ENCODE measurements at places on chromosomes 5 and 9.

DNA sequence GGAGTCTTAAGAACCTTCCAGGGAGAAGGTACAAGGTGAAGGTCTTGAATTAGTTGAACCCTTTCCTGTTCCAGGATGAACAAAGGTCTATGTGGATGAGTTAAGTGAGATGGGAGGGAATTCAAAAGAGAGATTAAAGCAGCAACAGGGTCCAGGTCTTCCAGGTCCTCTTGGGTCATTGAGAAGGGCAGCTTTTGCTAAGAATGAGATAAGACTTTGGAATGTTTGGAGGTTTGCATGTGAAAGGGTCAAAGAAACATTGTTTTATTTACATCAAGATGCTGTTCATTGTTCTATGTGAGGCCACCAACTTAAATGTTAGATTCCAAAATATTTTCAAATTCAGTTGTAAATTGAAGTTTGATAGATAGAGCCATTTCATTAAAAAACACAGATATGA is 463.9 kb downstream of the ANXA1 start:
- DNase-seq = no peak

DNA sequence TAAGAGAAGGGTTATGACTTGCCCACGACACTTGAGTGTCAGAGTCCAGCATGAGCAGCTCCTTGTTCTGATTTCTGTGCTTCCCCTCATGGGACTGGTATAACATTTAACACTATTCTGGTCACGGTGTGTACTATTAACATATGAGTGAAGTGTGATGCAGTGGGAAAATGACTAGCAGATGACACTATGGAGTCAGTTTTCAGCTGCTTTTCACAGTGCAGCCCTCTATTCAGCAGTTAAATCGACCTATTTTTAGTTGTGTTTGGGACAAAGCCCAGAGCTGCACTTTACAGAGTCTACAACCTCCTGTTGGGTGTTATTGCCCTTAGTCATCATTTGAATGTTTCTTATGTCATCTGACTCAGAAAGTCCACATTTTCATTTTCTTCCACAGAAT is 59.1 kb downstream of the CHSY3 start:
- no peak for DNase-seq

GRCh38 chr5:132027027-132027426 is 15.6 kb upstream of the ACSL6 start:
- no peak for DNase-seq

GRCh38 chr5:38602641-38603040 is 46.2 kb upstream of the LIFR start:
- DNase-seq = no peak

- DNase-seq = no peak
Measured at GRCh38 chr5:69043655-69043996, 50.2 kb upstream of the SLC30A5 start.

GRCh38 chr9:105621001-105621400 is 41.3 kb upstream of the TAL2 start:
- DNase-seq = no peak

DNA sequence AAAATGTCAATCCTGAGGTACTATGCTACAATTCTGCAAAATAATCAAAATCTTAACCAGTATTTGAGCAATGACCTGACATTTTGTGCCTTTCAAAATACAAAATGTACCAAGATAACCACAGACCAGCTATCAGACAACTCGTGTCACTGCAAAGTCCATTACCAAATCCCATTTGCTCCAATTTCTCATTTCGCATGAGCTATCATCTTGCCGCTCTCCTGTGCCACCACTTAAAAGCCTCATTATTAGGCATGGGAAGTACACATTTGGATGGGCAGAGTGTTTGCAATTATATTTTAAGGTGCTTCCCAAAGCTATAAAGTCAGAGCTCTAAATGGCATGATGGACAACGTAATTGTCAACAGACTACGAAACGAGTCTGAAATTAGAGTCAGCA is 205.2 kb downstream of the AGTPBP1 start:
- DNase-seq = no peak

DNA sequence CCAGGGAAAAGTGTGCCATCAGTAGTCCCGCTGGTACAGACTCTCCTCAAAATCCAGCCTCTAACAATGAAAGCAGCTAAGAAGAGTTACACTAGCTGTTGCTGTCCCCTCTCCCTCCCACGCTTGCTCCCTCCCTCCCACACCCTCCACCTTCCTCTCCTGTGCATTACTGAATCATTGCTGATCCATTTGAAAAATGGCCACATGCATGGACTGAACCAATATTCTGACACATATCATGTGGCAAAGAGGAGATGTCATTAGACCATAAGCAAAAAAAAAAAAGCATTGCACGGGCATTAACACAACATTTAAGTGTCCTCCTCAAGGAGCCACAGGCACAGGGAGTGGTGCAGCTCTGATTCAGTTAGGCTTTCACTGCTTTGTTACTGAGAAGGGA is 37.9 kb downstream of the LHFPL2 start:
- no peak for DNase-seq

DNA sequence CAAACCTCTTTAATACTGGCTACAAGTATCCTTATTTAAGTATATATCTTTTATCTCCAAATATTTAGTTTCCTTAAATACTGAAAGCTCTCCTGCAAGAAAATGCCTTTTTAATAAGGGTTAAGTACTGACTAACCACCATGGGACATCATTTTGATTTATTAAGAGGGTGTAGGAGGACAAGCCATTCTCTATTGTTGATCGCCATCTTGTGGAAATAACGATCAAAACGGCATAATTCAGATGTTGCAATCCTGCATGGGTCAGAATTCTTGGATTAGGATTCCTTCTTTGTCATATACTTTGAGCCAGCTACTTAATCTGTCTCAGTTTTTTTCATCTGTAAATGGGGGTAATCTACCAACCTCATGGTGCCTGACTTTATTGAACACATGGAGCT is 28.7 kb upstream of the C5orf46 start:
- no peak for DNase-seq

GRCh38 chr5:125575171-125575890 is 828.9 kb upstream of the ZNF608 start:
- DNase-seq = no peak

GRCh38 chr9:109228093-109228642 is 61.1 kb upstream of the FRRS1L start:
- no peak for DNase-seq

- DNase-seq = no peak
Measured at GRCh38 chr5:93161661-93162654, 419.1 kb downstream of the NR2F1-AS1 start.

DNA sequence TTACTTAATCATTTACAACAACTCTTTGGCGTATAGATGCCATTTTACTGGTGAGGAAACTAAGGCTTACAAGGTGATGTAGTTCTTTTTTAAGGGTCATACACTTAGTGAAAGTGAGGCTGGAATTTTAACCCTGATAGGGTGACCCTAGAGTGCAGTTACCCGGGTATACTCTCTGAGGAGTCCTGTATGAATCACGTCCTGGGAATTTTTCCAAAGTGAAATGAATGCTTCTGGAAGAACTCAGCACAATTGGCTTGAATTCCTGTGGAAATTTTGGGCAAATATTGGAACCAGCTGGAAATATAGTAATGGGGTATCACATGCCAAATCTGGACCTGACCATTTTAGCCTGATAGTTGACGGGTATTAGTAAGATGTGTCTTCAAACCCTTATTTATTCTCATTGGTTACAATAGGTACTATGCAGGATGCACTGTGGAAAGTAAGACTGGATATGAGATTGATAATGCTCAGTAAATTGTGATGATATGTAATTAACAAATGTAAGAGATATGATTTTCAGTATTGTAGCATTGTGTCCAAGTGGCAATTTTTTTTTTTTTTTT is 14.8 kb downstream of the SUB1 start:
- DNase-seq = no peak

- DNase-seq = no peak
Measured at GRCh38 chr5:7894860-7895259, 25.9 kb downstream of the MTRR start.

GRCh38 chr9:92760070-92760469 is 4.6 kb downstream of the BICD2 start:
- no peak for DNase-seq

- no peak for DNase-seq
Measured at GRCh38 chr5:1526681-1527131, 2.9 kb upstream of the LPCAT1 start.

DNA sequence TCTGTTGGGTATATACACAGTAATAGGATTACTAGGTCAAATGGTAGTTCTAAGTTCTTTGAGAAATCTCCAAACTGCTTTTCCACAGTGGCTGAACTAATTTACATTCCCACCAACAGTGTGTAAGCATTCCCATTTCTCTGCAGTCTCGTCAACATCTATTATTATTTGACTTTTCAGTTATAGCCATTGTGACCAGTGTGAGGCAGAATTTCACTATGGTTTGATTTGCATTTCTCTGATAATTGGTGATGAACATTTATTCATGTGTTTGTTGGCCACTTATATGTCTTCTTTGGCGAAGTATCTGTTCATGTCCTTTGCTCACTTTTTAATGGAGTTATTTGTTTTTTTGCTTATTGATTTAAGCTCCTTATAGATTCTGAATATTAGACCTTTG is 596.2 kb upstream of the DAB2 start:
- no peak for DNase-seq

All from omental fat pad (tissue), 4 donors.